BJ (cell line): ENCODE measurements at places on chromosomes 13 and 19.

GRCh38 chr13:32107474-32107873, 75.9 kb downstream of the FRY start:
- DNase-seq: no peak

- DNase-seq: no peak
These were observed 20.7 kb upstream of the ZNF507 start for GRCh38 chr19:32324631-32325285.

DNA sequence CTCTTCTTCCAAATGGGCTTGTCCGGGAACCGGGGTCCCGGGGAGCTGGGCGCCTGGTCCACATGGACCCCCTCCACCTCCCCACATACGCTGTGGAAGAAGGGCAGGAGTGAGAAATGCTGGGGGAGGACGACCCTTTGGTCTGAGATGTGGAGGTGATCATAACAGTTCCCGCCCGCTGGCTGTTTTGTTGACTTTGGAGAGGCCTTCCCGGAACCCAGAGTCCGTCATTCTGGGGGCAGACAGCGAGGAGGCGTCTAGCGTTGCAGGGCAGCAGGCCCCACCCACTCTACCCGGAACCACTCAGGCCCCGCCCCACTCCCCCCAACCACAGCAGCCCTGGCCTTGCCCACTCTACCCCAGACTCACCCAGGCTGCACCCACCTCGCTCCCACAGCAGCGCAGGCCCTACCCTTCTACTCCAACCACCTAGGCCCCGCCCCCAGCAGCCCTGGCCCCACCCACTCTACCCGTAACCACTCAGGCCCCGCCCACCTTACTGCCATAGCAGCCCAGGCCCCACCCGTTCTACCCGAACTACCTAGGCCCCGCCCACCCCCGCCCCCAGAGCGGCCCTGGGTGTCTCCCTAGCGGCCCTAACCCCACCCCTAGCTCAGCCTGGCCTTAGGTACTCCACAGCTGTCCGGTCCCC, 7.1 kb downstream of the GPR108 start:
- no peak for DNase-seq

- no peak for DNase-seq
These were observed 855.9 kb upstream of the KLHL1 start for GRCh38 chr13:70964124-70964523.

- no peak for DNase-seq
These were observed 516.8 kb downstream of the OLFM4 start for GRCh38 chr13:53545340-53545941.

DNA sequence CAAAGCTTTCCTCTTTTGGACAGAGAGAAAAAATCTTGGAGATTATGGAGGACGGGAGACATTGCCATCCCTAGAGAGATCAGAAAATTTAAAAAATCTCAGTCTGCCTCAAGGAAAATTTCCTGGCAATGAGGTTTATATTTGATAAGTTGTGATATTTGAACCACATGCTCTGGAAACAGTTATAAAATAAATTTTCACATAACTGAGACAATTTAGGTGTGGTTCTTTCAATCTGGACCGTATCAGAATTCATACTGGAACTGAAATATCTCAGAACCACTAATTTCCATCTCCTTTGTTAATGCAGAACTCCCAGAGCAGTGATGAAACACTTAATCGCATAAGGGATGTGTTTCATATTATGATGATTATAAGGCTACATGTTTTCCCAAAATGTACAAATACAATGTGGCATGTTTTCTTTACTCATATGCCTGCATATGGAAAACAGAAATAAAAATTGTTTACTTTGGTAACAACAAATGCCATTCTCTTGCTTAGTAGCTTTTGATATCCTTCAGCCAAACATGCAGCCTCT, 13.7 kb downstream of the UBE2L5 start:
- DNase-seq: no peak
